IPS DF 19.7 (cell line): ENCODE measurements at places on chromosomes 16 and 17.
A peak's percentile ranks its signal among the peaks of the same experiment; 100 is the strongest.

- peak; percentile 33 for DNase-seq
Observed at GRCh38 chr17:41329279-41329948, 13.9 kb upstream of the KRTAP17-1 start.

- no peak for DNase-seq
Observed at GRCh38 chr16:24101431-24101830, 154.7 kb upstream of the CACNG3 start.

DNA sequence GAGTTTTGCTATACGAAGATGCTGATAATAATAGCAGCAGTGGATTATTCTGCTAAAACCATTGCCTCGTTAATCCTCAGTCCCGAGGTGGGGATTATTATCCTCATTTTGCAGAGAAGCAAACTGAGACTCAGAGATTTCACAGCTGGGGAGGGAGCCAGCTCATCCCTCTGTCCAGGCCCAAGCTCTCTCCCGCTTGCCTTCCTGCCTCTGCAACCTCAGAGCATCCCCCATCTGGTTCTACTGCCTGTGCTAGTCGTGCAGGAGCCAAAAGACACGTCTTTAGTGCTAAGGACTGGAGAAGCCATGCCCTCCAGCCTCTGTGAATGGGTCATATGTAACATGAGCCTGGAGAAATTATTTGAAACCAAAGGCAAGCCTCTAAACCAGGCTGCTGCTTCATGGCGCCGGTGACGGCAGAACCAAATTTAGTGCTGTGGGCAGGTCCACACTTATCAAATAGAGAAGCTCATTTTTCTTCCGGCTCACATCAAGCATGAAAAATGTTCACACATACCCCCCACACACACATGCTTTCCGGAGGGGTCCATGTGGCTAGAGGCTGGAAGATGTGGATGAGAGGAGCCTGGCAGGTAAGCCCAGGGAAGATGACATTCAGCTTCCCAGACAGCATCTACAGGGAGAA lies 13.5 kb downstream of the MAPT start:
- no peak for DNase-seq

DNA sequence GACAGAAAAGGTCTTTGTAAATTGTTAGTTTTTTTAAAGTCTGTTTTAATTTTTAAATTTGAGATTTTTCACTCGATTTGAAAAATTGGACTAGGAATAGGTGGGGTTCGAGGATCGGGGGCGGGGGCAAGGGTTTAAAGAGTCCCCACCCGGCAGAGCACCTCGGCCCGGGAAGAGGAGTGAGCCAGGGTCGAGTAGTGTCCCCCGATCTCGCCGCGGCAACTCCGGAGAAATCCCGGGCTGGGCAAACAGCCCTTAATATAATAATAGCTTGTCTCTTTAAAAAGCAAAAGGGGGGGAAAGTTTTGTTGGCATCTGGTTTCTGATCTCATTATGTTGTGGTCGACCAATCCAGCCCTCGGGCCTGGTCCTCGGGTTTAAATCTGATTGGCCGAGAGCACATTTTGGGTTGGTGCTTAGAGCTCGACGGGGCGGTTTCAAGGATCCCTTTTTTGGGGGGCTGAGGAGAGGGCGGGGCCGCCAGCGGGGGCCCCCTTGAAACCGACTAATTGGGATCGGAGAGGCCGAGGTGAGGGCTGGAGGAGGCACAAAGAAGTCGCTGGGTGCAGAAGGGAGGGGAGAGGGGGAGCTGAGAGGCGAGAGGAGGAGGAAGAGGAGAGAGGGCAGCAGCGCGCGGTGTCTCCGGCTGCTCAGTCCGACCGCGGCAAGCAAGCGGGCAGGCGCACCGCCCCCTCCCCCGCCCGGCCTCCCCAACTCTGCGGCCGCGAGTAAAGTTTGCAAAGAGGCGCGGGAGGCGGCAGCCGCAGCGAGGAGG lies at the start of gene FZD2:
Gene FZD2, plus strand, starts transcription at position 653 of the 775 bp plus-strand sequence. CDS start 205 bp downstream, outside the sequence.
- DNase-seq = peak; percentile 92

- no peak for DNase-seq
Observed at GRCh38 chr16:74466872-74467271, 45.6 kb upstream of the CLEC18B start.

DNA sequence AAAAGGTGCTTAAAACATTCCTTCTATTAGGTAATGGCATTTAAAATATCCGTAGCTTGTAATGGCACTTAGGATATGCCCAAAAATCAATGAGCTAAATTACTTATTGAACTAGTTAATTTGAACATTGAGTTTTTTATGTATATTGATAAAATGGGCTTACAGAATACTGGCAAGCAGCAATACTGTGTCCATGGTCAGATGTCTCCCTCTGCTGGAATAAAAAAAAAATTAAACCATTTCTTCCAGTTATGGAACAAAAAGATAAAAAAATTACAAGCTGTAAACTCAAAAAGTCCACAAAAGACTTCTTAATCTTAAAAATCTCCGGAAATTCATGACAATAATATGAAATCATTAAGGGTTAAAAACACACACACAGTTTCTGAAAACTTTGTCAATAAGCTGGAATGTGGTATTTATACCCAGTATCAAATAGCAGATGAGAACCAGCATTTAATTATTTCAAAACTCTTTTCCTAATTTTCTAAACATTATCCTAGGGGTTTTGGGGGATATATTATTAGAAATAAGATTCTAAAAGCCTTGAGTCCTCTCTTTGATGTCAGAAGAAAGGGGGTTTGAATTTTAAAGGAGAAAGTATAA lies 21.5 kb upstream of the PSMD7 start:
- DNase-seq = no peak

DNA sequence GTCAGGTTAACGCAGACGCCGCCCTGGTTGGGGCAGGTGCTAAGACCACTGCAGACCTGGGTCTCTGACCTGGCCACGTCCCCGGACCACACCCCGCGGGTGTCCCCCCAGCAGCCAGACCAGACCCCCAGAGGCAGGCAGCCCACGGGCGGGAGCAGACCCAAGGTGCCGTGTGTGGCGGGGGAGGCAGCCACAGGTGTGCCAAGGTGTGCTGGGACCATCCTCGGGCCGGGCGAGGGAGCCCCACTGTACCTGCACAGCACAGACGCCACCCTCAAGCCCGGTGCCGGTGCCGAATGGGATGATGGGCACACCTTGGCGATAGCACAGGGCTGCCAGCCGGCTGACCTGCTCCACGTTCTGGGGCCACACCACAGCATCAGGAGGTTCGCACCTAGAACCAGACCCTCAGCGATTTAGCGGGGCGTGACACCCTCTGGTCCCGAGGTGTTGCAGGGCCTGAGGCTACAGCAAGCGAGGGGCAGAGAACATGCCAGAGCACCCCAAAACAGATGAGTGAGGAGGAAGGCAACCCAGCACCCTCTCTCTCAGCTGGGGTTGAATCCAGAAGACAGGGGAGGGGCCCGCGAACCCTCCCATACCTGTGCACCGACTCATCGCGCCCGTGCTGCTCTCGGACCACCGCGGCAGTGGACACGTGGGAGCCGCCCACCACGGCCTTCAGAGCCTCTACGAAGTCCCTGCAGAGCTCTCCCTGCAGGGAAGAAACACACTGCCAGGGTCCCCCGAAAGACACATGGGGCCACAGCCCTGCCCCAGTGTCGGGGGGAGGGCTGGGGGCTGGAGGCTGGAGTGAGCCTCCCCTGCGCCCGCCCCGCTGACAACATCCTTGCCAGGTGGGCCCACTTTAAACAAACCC lies 1.4 kb downstream of the LDHD start:
- DNase-seq = no peak

DNA sequence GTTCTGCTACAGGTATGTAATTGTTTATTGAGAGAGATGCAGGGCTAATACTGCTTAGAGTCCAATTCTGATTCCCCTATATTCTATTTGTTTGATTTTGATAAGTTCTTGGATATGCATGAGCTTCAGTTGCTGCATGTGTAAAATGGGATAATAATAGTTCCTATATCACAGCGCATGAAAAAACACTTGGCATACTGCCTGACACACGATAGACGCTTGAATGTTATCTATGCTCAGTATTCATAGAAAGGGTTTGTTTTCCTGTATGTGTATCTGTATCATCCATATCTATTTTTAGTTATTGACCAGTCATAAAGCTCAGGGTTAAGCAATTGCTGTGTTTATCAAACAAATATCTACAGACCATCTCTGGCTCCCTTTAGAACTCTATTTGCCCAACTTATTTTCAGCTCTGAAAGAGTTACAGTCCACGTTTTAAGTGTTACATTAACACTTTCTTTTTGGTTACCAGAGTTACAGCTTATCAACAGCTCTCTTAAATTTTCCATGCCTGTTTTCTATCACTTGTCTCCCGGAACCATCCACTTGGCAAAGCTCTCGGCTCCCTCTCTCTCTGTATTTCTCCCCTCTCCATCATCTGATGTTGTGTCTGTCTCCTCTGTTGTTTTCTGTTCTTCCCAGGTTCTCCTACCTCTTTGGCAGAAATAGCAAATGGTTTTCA lies 334.8 kb downstream of the CBLN1 start:
- no peak for DNase-seq

GRCh38 chr16:15754821-15755534 lies 101.8 kb downstream of the MYH11 start:
- no peak for DNase-seq

GRCh38 chr16:70754851-70755600 lies 45.9 kb downstream of the VAC14 start:
- DNase-seq = no peak

GRCh38 chr17:17971431-17972125 lies 622 bp downstream of the TOM1L2 start:
- no peak for DNase-seq

GRCh38 chr17:78401246-78401645 lies 22.8 kb downstream of the PGS1 start:
- no peak for DNase-seq

DNA sequence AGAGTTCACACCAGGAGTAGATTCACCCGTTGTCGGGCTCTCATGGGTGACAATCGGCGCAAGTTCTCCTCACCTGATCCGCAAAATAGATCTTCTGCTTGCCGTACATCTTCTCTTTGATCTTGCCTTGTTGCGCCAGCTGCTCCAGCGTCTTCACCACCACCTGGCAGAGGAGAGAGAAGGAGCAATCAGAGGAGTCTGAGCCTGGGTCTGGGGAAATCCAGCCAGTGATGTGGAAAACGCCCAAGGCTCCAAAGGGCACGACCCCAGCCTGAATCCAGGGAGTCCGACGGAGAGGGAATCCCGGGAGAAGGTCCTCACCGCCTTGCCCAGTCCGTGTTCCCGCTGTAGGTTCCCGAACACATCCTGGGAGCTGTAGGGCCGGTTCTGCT lies 393 bp downstream of the PSMC3IP start:
- no peak for DNase-seq

DNA sequence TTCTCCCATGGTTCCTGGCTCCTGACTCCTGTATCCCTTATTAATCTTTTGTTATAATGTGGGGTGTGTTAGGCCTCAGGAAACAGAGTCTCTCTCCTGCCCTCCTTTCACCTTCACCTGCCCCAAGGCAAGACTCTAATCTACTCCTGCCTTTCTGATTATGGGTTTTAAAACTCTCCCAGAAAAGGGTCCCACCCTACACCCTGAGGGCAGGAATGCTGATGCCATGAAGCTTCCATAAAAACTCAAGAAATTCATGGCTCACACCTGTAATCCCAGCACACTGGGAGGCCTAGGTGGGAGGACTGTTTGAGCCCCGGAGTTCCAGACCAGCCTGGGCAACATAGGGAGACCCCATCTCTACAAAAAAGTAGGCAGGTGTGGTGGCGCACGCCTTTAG lies 18.6 kb upstream of the SRCAP start:
- no peak for DNase-seq

DNA sequence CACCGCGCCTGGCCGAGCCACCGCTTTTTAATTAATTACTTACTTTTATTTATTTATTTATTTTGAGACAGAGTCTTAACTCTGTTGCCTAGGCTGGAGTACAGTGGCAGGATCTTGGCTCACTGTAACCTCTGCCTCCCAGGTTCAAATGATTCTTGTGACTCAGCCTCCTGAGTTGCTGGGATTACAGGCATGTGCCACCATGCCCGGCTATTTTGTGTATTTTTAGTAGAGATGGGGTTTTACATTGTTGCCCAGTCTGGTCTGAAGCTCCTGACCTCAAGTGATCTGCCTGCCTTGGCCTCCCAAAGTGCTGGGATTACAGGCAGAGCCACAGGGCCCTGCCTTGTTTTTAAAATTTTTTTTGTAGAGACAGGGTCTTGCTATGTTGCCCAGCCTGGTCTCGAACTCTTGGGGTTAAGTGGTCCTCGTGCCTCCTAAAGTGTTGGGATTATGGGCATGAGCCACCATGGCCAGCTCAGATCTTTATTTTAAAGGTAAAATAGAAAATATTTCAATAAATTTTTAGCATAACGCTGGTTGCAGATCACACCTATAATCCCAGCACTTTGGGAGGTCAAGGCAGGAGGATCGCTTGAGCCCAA lies 18.3 kb upstream of the NUDT16L1 start:
- no peak for DNase-seq

DNA sequence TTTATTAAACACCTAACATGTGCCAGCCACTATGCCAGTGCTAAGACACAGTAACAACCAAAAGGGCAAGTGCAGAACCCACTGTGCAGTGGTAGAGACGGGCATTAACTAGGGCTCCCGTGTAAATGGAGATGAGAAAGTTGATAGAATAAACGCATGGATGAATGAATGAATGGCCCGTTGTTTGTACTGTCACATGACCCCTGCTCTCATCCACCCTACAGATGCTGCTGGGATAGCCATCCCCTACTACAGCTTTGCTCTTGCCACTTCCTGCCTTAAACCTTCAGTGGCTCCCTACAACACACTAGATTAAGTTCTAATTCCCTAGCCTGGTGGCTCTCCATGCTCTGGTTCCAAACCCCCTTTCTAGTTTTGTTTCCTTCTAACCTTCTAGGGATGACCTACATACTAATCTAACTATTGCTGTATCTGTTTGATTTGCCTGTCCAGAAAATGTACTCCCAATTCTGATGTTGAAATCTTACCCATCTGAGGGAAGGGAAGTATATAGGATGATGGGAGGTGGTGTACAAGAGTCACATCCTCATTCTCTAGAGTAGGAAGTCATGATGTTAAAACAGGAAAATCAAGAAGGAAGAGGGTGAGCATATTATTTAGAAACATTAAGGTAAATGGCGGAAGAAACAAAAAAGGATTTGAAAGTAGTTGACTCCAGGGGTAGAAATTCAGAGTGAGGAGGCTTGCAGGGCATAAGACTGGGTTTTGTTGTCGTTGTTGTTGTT lies 11.4 kb upstream of the TNRC6C start:
- no peak for DNase-seq

GRCh38 chr17:40188694-40189093 lies 11.4 kb downstream of the RAPGEFL1 start:
- no peak for DNase-seq

- DNase-seq = no peak
Observed at GRCh38 chr17:77491921-77492445, 351.2 kb downstream of the SEC14L1 start.
